ENCODE measurements at places on chromosomes 2 and 18.

DNA sequence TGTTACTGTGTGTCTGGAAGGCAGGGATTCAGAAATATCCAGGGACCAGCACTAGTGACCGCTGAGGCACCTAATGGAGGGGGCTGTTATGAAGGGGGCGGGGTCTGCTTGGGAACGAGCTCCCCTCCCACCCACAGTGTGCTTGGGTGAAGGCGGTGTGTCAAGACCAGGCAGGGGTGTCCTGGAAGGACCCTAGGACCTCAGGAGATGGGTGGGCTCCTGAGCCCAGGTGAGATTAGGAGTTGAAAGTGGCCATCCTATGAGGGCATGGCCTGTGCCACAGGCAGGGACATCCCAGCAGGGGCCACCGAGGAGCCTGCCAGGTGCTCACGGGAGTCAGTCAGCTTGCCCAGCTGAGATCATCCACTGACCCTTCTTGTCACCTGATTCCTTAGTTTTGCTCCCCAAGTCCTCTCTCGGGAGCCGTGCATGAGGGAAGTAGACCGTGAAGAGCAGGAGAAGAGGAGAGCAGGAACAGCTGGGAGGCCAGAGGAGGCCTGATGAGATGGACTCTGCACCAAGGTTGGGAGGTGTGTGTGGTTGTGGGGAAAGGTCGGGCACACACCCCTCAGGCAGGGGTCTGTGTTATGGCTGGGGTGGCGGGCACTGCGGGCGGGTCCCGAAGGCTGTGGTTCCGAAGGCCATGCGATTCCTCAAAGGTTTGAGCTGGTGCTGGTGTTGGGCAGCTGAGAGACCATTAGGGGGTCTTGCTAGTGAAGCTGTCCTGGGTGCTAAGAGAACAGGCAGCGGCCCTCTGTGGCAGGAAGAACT lies 180.9 kb upstream of the HS6ST1 start:
- DNase-seq = no peak

- no peak for DNase-seq
These were observed 96.5 kb upstream of the SERTAD2 start for GRCh38 chr2:64750001-64750816.

DNA sequence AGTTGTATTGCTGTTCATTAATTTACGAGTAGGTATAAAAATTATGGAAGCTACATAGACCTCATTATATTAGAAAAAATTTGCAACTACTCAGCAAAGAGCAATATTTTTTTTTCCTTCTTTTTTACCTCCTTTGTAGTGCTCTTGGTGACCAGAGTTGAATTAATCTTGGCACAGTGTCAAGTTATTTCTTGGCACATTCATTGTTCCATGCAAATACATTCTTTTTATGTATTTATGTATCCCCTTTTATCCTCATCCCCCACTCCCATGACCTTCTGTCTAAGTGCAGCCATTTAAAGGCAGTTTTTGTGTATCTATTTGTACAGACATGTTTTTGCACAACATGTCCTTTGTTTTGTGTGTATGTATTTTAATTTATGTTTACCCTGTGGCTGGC lies 224.5 kb downstream of the CCDC102B start:
- DNase-seq = no peak

GRCh38 chr2:128623776-128624761 lies 305.4 kb upstream of the HS6ST1 start:
- no peak for DNase-seq

DNA sequence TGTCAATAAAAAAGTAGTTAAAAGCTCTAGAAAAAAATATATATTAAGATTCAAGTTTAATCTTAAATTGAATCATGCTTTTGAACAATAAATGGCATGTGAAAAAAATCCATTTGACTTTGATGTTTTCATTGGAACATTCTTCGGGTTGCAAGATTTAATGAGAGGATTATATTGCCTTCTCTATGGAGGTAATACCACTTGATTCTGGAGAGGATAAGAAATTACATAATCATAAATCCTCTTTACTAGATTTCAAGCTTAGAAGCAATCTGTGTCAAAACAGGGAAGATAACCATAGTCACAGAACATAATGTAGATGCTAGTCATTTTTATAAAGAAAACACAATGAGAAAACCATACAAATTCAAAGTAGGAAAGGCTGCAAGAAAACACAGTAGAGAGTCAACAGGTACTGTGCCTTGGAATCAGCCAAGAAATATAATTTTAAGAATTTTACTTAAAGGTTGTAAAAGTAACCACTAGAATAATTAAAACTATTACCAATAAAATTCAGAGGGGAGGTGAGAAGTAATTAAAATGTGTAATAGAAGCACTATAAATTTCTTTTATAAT lies 18.7 kb upstream of the MAPRE2 start:
- no peak for DNase-seq

GRCh38 chr2:121596221-121597080 lies 52.8 kb downstream of the CLASP1 start:
- DNase-seq = no peak

GRCh38 chr2:118986738-118987137 lies 44.7 kb downstream of the MARCO start:
- DNase-seq = no peak
